CD4-positive, alpha-beta memory T cell (primary cell): ENCODE measurements at places on chromosomes 13 and 19.

- DNase-seq = no peak
Measured at GRCh38 chr13:109010912-109011311, 381.5 kb downstream of the MYO16 start.

DNA sequence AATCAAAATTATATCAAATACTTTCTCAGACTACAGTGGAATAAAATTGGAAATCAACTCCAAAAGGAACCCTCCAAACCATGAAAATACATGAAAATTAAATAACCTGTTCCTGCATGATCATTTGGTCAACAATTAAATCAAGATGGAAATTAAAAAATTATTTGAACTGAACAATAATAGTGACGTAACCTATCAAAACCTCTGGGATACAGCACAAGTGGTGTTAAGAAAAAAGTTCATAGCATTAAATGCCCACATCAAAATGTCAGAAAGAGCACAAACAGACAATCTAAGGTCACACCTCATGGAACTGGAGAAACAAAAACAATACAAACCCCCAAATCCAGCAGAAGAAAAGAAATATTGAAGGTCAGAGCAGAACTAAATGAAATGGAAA, 1460.7 kb downstream of the OLFM4 start:
- DNase-seq = no peak

DNA sequence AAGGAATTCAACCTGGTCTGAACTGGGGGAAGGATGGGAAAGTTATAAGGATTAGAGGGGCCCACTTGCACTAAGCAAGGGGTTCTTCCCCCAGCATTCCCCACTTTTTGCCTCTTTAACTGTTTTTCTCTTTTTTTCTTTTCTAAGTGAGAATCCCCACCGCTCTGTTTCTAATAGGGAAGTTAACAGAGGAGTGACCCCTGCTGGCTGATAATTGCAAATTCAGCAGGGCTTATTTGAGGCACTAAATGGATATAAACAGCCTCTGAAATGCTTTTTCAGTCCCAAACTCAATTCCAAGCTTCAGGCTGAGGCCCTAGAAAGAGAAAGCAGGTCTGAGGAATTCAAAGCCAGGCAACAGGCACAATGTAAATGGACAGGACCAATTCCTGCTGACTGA, 38.2 kb upstream of the CEACAM21 start:
- DNase-seq = peak; percentile 29

GRCh38 chr19:56191115-56191514, 6.5 kb downstream of the ZSCAN5B start:
- DNase-seq = no peak

- no peak for DNase-seq
Measured at GRCh38 chr19:47330466-47330869, 1.5 kb upstream of the C5AR2 start.
